Calu3 (cell line): ENCODE measurements at places on chromosomes 1 and 21. TPM values are rescaled to one million over a fixed set of nuclear protein-coding genes. Genes with fewer than 3 reads are reported as not detected.

DNA sequence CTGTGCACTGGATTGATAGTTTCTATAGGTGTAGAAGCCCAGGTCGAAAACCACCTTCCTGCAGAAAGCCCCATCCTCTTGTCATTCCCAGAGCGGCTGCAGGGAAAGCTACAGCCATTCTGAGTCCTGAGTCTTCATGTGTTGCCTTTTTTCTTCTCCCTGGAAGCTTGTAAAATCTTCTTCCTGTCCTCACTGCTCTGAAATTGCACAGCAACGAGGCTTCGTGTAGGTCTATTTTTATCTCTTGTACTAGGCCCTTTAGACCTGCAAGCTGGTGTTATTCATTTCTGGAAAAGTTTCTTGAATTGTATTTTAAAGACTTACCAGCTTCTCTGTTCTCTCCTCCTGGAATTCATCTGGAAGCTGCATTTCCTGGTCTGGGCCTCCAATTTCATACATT lies 44.2 kb upstream of the ETS2 start:
- no peak for DNase-seq

The MAD2L2 gene
- 19.2 and 23.4 TPM in 2 replicates for total RNA-seq

DNA sequence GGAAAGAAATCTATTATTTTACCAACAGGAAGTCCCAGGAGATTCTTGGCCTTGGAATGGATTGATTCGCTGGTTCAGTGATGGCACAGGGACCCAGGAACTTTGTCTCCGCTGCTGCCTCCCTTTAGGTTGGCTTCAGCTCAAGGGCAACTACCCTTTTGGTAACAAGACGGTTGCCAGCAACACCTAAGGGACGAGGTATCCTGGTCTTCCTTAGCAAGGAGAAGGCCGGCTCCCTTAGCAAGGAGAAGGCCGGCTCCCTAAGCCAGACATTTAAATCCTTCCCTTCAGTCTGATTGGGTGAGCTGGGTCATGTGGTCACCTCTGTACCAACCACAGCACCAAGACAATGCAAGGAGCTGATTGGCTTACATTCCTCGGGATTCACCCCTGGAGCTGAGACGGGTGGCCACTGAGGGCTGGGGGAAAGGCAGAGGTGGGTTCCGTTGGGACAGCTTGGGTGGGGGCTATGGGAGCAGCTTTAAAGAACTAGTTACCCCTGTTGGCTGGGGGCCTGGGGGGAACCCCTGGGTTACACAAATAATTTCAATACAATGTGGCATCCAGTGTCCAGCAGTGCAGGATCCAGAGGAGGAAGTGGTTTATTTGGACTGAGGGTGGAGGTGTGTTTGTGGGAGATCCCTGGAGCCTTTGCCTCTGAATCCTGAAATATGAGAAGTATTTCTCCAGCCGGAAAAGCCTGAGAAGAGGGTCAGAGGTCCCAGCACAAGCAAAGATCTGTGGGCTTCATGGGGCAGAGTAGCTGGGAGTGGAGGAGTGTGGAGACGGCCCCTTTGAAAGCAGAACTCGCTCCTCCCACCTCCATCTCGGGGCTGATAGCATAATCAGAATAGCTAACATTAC lies 20.7 kb upstream of the CLIC4 start:
- peak; percentile 67 for DNase-seq

DNA sequence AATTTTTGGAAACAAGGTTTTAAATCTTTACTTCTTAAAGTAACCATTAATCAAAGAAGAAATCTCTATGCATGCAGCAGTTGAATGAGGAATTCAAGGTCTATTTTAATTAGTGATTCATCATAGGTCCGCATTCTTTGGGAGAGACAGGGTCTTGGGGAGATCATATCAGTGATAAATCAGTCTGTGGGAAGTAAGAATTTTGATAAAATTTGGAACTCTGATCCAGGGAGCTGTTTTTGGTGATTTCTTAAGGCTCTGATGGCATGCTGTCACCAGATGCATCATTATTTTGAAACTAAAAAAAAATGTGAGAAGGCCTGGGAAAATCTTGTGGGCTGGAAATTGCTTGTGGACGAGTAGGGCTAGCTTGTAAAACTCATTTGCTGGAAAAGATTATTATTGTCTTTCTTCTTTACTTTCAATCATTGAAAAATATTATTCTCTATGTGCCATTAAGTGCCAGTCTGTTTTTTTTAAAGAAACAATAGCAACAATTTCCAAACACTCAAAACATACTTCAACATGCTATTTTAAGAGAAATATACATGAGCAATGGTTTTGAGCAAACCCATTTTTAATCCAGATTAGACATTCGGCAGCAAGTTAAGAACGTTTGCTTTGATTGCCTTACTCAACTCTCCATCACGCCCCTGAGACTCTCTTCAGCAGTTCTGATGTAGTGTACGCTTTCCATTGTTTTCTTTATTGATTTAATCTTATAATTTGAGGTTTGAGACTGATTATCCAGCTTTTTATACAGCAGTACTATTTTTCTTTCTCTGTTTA lies 62.6 kb downstream of the ZBTB18 start:
- DNase-seq: no peak

DNA sequence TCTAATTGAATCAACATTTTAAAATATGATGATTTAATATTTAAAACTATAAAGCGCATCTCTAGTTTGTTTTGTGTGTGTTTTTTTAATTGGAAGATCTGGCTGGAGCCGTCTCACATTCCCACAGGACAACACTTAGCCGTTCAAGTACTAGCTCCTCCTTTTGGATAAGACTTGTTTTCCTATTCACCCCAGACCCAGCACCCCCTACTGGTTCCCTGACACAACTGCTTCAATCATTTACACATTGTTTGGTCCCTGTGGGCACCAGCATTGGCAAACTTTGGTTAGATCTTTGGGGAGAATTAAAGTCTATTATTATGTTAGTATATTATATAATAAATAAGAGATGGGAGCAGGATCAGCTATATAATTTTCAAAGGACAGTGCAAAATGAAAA lies 34.5 kb downstream of the TYW3 start:
- DNase-seq: peak; percentile 29

DNA sequence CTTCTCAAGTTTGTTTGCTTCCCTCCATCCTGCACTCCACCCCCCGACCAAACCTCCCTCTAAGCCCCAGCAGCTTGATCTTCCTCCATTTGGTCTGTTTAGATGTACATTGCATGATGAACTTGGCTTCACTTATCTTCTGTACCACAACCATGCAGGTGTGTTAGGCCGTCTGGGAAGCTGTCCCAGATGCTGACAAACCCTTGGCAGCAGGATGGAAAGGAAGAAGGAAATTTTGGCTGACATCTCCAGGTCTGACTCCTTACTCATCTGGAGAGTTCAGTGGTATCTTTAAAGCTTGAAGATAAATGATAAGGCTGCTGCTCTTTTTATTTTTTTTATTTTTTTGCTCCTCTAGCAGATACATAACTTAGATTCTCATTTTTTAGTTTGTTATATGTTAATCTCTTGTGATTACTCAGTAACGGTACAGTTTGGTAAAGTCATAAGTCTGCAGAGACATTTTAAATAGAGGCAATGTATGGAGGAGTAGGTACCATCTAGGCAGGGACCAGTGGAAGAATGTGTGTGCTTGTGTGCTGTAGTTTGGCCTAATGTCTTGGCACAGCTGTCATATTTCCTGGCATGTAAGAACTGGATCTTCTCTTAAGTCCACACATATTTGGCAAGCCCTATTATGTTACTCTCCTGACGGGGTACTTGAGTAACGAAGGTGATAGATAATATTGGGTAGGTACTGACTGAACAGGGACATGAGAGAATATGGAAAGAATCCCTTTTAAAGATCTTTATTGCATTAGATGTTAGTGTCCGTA lies 79.7 kb downstream of the CACHD1 start:
- no peak for DNase-seq

DNA sequence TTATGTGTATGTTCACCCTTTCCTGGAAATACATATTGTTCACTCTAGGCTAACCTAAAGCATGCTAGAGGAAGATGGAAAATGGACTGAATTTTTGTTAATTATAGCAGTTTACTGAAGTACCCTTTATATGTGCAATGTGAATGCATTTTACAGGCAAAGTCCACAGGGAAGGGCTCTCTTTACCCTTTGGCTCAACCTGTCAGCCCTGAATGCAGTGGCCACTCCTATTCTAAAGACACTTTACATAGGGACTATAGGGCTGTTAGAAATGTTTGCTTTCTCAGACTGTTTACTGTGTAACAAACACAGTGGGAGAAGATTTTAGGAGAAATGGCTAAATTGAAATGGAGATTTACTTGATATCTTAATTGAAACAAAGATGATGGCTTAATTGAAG lies 78.5 kb downstream of the BRINP2 start:
- no peak for DNase-seq

DNA sequence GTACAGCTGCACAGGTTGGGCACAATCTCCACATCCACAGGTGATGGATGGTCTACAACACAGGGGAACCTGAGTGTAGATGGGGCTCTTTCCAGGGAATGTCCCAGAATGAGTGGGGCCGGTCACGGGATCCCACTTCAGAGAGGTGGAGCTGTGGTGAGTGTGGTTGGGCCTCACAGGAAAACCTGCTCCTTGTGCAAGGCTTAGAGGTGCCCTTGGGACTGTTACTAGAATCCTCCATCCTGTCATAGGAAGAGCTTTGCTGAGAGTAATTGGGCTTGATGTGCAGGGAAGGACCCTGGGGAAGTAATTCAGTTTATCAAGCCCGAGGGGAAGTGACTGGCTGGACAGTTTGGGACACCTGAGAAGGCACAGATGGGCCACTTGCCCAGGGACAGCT lies 137.9 kb downstream of the ZSCAN20 start:
- no peak for DNase-seq

- DNase-seq: no peak
Measured at GRCh38 chr21:44019568-44019958, 7.5 kb downstream of the TRAPPC10 start.

GRCh38 chr1:43979528-43980254 lies 681 bp downstream of the B4GALT2 start:
- DNase-seq: peak; percentile 52
